ENCODE measurements at places on chromosomes 13 and 19.

DNA sequence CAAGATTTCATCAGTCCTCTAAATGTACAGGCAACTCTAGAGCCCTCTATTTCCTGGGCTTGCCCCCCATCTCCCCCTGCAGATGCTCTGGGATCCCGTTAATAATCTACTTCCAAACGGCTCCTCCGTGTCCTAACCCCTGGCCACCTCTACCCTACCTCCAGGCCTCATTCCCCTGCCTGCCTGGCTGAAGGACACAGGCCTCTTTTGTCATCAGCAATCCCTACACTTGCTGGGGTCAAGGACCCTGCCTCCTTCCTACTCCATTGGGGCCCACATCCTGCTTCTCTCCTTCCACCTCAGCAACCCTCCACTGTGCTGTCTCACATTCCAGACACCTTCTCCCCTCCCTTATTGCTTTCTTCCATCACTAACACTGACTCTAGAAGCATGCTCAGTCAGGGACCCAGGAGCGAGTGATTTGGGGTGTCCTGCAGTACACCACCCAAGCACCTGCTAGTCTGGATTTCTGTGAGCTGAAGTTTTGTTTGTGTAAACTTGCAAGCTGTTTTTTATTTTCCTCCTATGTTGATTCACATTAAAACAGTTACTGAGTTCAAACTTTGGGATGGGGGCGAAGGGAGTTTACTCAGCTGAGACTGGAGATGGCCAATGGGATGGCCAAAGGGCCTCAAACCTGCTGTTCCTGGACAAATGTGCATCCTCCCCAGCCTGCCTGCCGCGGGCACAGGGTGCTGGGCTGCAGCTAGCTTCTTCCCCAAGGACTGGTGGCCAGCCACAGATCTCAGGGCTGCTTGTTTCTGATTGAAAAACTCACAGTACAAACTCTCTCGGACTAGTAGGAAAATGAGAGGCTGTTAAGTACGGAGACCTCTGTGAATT lies 314.7 kb downstream of the FOXO1 start:
- no peak for DNase-seq

DNA sequence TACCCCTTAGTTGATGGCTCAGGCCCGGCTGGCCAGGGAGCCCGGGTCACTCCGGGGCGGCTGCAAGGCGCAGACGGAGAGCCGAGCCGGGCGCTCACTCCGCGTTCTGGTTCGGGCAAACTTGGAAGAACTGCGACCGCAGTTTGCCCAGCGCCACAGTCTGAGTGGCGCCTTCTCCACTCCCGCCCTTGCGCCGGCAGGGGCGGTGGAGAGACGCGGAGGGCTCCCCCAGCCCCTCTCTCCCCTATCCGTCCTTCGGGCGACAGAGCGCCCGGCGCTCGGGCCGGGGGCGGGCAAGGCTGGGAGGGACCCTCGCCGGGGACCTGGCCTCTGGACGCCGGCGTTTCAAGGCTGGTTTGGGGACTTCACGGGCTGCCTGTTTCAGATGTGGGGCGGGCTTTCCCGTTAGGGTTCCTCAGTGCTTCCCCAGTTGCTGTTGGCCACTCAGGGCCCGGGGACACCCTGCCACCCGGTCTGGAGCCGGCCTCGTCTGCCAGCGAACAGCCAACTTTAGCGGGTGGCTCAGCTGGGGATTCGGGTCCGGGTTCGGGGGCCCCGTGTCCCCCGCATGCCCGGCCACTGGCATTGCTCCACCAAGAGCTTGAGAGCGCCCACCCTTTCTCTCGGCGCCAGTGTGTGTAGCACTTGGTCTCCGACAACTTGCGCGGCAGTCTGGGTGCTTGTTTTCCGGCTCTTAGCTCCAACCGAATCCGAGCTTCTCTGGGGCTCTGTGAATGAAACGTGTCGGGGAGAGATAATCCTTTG lies 1.5 kb downstream of the GPC6 start:
- peak; percentile 94 for DNase-seq

DNA sequence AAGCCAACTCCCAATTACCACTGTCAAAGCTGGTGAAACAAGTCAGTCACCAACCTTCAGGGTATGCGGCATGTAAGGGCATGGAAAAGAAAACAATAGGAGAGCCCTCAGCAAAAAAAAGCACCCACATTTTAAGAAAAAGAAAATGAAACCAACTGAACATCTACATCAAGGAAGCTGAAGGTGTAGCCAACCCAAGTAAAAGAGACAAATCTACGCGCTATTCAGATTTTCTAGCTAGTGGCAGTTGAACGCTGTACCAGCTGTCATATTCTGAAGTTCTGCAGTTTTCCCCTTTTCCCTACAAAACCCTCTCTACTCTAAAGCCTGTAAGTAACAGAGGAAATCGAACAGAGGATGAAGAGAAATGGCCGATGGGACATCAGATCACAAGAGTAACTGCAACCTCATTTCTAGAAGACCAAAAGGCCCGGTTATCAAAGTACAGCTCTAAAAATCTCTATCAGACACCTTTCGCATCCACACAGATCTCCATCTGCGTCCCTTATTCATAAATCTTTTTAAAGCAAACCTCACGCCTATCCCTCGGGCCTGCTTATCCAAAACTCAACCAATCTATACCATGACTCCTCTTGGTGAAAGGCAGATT lies 1.4 kb downstream of the MYCBP2 start:
- peak; percentile 36 for DNase-seq

GRCh38 chr13:41326661-41327060 lies 15.6 kb downstream of the NAA16 start:
- no peak for DNase-seq

DNA sequence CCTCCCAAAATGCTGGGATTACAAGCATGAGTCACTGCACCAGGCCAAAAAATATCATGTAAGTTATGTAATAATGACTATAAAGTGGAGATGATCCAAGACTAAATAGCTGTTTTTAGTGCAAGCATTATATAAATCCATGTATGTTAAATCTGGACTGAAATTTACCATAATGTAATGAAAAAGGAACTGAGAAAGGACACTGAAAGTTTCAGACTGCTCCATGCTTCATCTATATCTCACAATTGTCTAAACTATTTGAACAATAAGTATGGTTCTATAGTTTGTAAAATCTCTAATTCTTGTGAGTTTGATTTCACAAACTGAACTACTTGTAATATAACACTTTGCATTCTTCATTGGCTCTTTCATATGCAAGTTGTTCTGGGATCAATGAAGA lies 2299.5 kb downstream of the PCDH9 start:
- no peak for DNase-seq

GRCh38 chr19:7000816-7001215 lies 20.4 kb downstream of the MBD3L2B start:
- no peak for DNase-seq

DNA sequence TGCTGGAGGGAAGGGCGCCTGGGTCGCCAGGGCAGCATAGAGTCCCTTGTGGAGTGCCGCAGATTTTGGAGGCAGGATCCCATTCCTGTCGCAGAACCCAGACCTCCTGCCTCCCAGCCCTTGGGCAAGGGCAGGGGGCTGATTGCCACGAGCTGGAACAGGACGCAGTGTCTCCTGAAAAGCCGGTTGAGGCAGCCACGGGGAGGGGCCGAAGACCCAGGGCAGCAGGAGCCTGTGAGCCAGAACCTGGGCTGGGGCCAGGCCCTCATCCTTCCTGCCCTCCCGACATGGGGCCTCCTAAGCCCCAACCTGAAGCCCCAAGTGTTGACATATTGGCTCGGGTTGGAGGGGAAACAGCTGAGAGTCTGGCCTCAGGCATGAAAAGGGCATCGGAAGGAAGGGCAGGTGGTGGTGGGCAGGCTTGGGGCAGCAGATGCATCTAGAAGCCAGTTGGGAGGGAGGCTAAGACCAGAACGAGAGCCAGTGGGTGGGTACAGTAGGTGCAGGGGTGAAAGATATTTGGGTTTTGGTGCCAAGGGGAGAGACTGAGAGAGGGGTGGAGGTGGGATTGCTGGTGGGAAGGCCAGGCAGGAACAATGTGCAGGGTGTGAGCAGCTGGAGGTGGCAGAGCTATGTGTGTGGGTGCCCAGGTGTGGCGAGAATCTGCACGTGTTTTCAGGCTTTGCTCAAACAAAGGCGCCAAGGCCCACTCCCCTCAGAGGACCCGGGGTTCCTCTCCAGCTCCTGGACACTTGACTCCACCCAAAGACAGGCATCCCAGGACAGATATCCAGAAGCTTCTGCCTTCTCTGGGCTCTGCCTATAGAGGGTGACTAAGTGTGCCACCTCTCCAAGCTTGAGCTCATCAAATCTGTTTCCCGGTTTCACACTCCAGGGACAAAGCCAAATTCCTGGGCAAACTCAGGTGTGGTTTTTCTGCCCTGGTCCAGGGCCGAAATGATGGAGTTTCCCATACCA lies 1.4 kb upstream of the SBSN start:
- DNase-seq = no peak

- peak; percentile 20 for DNase-seq
Observed at GRCh38 chr13:113292021-113292862, 4.8 kb upstream of the LAMP1 start.

DNA sequence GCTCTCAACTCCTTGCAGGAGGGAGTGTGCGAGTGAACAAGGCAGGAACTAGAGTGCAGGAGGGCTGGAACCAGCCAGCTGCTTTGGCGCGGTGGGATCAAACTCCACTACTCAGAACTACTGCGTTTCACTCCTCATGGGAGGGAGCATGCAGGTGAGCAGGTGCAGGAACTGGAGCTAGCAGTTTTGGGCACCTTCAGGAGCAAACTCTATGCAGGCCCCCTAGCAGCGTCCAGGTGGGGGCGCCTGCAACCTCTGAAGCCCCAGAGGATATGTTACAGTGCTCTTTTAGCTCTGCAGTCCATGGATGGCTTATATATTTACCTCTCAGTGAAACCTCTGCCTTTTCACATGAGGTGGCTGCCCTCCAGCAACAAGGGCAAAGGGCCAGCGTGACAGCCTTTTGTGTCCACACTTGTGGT lies 1303.4 kb downstream of the PCDH9 start:
- peak; percentile 25 for DNase-seq

DNA sequence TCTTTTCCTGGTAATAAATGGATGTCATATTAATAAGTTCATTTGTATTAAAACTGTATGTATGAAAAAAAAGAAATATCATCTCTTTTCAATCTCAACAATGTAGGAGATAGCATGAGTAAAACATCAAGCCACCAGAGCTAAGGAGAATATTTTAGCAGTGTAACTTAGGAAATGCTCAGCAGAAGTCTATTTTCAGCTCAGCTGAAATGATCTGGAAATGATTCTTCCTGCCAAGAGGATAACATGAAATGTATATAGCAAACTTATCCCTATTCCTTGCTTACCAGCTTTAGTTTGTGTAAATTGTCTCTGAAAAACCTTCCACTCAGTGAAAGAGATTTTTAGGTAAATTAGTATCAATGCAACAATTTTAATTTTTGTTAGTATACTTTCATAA lies 1194.4 kb downstream of the SLITRK1 start:
- DNase-seq = no peak

DNA sequence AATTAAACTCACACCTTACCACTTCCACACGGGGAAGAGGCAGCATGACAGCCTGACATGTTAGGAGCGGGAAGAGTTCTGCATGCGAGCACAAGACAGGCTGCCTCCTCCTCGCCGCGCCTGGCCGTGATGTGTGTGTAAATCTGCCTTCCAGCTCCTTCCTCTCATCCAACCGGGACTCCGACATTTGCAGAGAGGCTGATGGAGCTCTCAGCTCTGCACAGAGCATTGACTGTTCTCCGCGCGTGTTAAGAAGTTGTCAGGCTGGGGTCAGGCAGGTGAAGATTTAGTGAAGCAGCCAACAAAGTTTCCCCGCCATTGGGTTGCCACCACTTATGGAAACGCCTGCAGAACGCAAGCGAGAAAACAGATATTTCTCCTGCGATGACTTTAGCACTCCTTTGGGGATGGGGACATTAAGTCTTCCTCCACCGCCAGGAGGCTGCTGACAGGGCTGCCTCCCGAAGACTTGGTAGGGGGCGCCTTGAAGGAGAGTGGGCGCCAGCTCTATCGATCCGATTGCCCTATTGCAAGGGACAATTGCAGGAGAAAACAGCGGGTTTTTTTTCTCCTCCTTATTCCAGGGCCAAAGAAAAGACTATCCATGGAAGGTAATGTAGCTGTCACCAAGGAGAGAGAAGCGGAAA lies 213.9 kb upstream of the TSHZ3 start:
- no peak for DNase-seq

DNA sequence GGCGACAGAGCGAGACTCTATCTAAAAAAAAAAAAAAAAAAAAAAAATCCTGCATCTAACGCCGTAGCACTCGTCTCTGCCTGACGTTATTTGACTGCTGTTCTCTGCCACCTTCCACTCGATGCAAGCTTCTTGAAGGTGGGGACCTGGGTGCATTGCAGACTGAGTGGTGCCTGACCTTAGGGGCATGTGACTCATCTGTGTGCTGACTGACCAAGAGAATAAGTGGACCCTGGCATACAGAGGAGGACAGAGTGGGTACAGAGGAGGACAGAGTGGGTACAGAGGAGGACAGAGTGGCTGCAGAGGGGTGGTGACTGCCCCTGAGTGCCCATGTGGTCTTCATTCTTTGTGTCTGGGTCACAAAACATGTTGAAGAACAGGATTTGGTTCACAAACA lies 7.6 kb downstream of the WTIP start:
- DNase-seq = no peak

GRCh38 chr19:42568006-42568405 lies 26.7 kb downstream of the CEACAM8 start:
- no peak for DNase-seq

DNA sequence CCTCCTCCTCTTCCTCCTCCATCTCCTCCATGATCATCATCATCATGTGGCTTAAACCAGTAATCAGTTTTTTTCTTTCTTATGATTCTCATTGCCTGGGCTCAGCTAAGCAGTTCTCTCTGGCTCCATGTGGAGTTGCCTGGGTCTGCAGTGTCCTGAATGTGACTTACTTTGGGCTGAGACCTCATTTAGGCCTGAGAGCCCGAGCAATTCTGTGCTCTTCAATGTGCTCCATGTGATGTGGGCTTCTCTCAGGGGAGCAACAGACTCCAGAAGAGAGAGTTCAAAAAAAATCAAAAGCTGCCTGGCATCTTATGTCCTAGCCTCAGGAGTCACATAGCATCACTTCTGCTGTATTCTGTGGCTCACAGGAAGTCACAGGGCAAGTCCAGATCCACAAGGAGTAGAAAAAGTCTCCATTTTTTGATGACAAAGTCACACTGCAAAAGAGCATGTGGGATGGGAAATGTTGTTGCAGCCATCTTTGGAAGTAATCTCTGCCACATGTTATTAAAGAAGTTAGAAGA lies 128.7 kb downstream of the MAB21L1 start:
- DNase-seq = no peak

GRCh38 chr13:83825676-83826075 lies 56.6 kb downstream of the SLITRK1 start:
- peak; percentile 48 for DNase-seq

DNA sequence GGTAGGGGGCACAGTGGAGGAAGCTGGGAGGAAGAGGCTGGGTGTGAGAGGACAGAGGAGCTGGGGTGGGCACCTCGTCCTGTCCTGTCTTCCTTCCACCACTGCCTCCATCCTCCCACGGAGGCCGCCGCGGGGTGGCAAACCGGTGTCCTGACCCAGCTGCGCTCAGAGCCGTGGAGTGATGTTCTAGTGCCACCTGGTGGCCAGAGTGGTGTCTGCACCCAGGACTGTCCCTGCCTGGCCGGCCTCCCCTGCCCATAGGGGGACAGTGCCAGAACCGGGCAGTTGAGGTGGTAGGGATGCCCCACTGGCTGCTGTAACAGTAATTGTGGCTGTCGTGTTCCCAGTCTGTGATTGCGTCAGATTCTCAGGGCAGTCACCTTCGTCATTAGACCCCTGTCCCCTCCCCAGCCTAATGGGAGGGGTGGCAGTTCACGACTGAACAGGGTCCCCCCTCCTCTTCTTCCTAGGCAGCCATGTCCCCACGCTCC lies 11.1 kb upstream of the ARRDC2 start:
- peak; percentile 90 for DNase-seq

Measured in astrocyte of the hippocampus (primary cell).